ENCODE measurements at places on chromosomes 12 and 14.

GRCh38 chr14:105275267-105275946 is 25.4 kb downstream of the BRF1 start:
- DNase-seq: no peak

DNA sequence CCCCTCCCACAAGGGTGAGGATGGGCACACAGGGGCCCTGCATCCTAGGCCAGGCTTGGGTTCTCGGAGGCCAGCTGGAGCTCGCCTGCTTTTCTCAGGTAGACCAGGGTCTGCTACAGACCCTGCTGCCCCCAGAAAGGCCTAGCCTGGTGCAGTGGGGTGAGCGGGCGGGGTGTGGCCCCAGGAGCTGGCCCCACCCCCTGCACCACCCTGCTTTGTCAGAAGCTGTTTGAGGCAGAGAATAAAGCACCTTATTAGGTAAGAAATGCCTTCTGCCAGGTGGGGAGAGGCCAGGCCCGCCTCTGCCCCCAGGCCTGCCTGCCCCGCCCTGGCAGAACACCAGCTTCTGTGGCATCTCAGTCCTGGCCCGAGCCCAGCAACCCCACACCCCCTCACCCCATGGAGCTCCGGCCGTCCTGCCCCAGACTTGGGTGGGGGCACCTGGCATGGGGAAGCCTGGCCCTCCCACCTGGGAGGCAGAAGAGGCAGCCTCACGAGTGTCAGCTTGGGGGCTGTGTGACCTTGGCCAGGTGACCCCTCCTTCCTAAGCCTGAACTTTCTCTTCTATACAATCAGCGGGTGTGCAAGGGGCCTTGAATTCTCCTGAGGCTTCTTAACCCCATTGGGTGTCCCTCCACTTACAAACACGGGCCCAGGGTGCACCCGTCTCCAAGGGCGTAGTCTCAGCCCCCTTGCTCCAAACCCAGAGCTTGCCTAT is 43.2 kb downstream of the KRT80 start:
- peak; percentile 93 for DNase-seq

GRCh38 chr14:51442513-51443175 is 202.6 kb downstream of the TMX1 start:
- no peak for DNase-seq

- DNase-seq: no peak
Observed at GRCh38 chr12:113474635-113475436, 3.2 kb upstream of the LHX5 start.

- no peak for DNase-seq
Observed at GRCh38 chr14:45290547-45290946, 37.5 kb upstream of the MIS18BP1 start.

DNA sequence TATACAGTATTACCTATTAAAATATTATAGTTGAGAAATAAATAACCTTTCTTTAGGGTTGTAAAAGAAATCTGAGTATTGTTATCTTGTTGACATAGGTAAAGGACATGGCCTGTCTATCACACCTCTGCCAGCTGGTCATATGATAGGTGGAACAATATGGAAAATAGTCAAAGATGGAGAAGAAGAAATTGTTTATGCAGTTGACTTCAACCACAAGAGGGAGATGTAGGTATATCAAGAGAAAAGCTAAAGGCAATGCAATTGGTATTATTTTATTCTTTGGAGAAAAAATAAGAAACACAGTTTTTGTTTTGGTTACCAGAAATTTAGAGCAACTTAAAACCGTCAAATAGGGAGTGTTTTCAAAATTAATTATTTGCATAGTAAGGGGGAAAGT is 13.5 kb downstream of the CPSF2 start:
- peak; percentile 44 for DNase-seq

- no peak for DNase-seq
Observed at GRCh38 chr12:92089559-92089958, 56.1 kb downstream of the BTG1 start.

- DNase-seq: no peak
Observed at GRCh38 chr14:51707327-51707726, 55.6 kb downstream of the FRMD6 start.

DNA sequence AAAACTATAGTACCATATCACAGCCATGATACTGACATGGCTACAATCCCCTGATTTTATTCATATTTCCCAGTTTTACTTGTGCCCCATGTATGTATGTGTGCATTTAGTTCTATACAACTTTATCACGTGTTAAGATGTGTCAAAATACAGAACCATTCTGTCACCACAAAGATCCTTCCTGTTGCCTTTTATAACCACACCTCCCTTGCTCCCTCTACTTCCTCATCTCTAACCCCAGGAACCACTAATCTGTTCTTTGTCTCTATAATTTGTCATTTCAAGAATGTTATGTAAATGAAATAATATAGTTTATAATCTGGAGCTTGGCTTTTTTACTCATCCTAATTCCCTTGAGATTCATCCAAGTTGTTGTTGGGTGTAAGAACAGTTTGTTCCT is 358.4 kb downstream of the DPF3 start:
- no peak for DNase-seq

GRCh38 chr14:77026930-77027537 is 1.5 kb downstream of the IRF2BPL start:
- peak; percentile 79 for DNase-seq

DNA sequence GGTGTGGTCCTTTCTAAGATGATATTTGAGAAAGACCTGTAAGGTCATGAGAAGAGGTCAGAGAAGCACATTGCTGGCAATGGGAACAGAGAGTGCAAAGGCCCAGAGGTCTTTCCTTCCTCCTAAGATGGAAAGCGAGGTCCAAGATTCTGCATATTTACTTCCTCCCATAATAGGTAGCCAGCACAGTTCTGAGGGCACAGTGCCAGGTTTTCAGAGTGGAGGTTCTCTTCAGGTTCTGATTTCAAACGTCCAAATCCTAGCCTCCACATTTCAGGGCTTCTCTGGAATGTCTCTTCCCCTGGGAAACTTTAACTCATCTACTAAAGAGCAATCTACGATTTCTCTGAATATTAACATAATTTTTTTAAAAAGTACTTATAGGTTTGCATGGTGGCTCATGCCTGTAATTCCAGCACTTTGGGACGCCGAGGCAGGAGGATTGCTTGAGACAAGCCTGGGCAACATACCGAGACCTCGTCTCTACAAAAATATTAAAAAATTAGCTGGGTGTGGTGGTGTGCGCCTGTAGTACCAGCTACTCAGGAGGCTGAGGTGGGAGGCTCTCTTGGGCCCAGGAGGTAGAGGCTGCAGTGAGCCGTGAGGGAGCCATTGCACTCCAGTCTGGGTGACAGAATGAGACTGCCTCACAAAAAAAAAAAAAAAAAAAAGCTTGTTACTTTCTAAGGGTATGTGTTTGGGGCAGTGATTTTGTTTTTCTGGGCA is 526 bp upstream of the MRPL42 start:
- no peak for DNase-seq

- DNase-seq: no peak
Observed at GRCh38 chr12:76018111-76018510, 13.5 kb downstream of the PHLDA1 start.

DNA sequence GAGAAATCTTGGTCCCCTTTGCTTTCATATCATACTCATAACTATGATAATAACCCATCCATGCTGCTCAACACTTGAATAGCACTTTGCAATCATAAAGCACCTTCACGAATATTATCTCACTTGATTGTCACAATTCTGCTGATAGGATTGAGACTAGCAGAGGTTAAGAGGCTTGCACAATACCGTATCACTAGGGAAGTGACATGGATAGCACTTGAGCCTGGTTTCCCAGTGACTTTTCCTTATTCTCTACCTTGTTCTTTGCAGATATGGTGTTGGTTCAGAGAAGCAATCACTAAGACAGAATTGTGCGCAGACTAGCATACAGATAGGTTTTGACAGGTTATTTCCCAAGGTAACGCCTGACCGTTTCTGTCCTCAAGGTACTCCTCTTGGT is 186.6 kb upstream of the GZMB start:
- DNase-seq: peak; percentile 75

DNA sequence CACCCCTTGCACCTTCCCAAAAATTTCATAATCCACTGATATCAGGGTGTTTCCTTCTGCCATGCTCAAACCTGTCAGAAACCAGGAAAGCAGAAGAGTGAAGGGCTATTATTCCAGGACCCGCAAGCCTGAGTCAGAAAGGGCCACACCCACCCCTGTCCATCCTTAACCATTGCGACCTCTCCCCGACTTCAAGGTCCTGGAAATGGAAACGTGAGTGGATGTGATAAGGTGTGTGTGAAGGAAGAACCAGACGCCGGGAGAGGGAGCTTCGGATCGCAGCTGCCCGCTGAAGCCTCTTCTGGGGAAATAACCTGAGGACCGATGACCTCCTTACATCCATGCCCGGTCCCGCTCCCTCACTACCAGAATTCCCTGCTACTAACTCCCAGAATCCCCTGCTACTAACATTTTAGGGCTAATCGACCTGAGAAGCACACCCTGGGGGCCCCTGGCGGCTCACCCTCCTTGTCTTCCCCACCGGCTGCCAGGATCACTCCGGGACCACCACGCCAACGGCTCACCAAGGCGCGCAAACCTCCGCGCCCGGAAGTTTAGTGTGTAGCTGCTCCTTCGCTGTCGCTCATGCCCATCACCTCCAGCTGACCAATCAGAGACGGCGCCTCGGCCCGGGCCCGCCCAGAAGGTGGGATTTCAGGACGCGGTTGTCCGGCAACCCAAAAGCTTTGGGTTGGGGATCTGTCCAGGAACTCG is at the start of gene ACYP1:
Gene ACYP1, minus strand, starts transcription at position 534 of the 714 bp plus-strand sequence. Its CDS starts 471 bp downstream, at position 63.
- peak; percentile 92 for DNase-seq

DNA sequence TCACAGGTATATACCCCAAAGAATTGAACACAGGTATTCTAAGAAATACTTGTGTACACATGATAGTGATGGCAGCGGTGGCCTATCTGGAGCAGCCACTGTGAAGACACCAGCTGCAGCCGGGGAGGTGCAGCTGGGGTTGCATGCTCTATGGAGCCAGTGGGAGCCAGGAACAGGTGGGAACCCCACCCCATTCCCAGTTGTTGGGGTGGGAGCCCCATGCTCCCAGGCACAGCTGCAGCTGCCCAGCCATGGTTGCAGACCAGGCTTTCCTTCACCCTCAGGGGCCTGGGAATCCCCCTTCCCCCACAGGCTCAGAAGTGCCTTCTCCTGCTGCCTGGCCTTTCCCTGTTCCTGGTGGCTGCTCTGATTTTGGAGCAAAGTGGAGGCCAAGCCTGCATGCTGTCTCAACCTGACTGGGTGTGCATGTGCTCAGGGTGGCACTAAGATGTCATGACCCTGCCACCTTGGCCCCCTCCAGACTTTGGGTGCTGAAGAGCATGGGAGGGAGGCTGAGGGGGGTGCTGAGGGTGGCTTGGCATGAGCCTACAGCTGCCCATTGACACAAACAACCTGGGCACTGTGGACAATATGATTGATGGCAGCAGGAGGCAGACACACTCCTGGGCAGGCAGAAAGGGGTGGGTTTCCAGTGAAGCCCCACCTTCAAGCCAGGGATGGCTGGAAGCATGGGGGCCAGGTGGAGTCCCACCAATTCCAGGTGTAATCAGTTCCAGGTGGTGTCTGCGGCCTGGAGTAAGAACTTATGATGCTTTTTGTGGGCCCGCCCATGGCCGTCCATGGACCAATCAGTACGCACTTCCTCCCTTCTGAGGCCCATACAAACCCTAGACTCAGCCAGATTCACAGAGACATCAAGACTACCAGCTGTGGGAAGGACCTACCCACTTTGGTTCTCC is 234.7 kb downstream of the ADGRD1 start:
- no peak for DNase-seq

DNA sequence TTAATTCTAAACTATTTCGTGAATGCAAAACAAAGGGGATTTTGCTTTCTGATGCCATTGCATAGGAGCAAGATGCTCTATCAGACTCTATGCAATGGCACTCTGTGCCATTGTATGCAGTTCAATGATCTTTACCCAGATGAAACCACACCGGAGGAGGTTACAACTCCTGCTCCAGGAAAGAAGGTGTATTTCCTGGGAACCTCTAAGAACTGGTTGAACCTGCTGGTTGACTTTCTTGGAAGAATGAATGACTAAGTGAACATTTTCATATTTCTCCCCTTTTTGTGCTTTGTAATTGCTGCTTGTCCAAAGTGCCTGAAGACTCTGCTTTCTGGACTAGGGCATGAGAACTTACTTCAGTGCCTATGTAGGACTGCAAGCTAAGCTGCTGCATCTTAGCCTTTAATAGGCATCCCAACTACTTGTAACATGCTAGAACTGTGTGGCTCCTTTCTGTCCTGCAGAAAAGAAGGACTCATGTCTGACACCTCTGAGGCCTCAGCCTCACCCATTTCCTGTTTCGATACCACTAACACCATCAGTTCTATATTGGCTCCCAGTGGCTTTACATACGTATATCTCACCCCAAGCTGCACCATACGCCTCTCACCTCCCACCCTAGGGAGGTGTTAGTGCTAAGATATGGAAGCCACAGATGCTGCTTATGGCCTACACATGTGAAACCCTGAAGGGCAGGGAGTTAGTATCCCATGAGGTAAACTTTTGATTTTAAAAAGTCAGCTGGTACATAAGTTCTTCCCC is 193.5 kb upstream of the CNOT2 start:
- peak; percentile 93 for DNase-seq

- DNase-seq: no peak
Observed at GRCh38 chr14:40197344-40197743, 765.1 kb upstream of the FBXO33 start.

GRCh38 chr14:47921133-47921532 is 245.7 kb upstream of the MDGA2 start:
- no peak for DNase-seq

DNA sequence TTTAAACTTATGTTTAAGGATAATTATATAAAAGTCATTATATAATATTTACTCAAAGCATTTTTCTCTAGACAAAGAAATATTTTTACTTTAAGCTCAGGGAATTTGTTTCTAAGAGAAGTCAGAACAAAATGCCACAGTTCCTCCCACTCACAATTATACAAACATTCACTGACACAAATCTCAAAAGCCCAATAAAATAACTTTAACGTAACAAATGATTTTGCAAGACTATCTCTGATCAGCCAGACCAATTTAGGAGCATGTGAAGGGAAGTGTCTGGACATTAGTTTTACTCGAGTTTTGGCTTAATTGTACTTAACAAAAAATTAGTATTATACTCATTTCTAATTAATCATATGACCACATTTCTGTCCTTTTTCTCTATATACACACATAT is 41.2 kb downstream of the COCH start:
- no peak for DNase-seq

DNA sequence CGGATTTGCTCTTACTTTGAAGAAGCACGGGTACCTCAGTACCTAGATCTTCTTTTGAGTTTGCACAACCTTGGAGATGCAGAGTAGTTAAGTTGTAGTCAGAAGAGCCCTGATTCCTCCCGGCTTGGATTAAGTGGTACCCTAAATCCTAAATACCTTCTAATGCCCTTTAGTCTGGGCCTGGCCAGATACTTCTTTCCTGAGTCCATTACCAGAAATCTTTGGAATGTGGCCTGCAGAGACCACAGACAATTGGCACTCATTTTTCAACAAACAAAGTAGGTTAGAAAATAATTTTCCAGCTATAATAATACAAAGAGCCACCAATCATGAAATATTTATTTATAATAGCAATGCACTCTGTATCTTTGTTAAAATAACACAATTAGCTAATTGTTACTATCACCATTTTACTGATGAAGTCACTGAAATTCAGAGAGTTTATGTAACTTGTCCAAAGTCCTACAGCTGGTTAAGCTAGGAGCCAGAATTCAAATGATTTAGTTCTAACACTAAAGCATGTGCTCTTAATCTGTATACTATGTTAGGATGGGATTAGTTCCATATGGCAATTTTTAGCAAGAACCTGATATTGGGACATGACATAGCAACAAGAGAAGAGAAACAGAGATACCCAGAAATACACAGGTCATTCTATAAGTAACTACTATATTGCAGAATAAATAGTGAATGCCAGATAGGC is 132.1 kb upstream of the PDZRN4 start:
- DNase-seq: no peak

All from small intestine (tissue), 16 donors.